ENCODE measurements at places on chromosomes 12 and 14.

DNA sequence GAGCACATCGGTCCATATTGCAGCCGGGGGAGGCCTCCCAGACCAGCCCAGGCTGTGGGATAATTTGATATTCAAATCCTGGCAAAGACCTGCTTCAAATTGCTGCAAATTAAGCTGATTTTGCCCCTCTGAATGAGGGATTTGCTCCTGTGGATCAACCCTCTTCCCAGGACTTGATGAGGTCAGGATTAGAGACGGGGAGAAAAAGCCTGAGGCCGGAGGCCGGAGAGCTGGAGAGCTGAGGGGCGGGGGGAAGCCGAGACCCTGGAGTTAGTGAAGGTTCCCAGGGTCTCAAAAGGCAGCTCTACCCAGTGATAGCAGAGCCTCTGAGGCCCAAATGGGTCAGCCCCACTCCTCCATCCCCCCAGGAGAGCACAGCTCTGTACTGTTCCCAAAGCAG, 17.5 kb upstream of the VSX2 start:
- no peak for DNase-seq

DNA sequence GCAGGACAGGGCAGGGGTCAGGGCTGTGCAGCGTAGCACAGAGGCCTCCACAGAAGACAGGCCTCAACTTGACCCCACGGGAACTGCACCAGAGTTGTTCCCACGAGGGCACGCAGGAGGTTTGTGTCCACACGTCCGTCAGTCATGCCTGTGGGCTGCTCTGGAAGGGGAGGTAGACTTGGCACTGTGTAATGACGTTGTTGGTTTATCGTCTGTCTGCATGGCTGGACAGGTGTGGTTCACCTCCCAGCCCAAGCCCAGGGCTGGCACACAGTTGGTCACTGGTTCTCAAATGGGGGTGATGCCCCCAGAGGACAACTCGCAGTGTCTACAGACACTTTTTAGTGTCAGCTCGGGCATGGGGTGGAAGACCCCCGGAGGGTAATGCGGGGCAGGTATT, 45.8 kb downstream of the CCNK start:
- DNase-seq, result no peak

DNA sequence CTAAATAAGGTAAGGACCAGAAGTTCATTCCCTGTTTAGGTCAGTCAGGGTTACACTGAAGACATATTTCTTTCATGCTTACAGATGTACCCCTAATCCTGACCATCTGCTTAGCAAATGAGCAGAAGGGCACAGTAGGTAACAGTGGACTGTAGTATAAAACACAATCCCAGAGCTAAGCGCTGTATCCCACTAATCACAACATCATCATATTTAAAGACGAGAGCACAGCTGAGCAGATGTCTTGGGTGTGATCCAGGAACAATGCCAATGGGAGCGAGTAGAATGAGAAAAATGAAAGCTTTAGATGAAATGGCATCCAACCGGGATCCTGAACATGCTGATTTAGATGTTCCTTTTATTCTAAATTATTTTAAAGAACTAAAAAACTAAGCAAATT, 213.4 kb downstream of the CCER1 start:
- no peak for DNase-seq

DNA sequence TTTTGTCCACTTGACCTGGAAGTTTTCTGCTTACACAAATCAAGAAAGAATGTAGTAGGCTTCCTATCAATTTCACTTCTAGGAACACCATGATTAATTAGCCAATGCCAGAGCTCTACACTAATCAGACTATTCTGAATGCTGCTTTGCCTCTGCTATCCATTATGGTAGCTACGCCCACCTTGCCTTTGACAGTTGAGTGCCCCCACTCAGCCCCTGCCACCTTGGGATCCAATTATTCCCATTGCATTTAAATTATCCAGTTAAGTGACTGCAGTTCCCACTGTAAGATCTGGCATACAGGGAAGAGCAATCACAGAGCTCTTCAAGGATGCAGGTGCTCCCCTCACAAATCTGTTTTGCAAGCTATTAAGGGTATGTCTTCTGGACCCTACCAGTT, 47.5 kb downstream of the FIGNL2 start:
- no peak for DNase-seq

GRCh38 chr14:37422319-37422718, 172.7 kb downstream of the FOXA1 start:
- DNase-seq, result no peak

GRCh38 chr14:32469388-32470160, 140.5 kb downstream of the AKAP6 start:
- no peak for DNase-seq

GRCh38 chr14:32934881-32935633, 3.6 kb upstream of the NPAS3 start:
- DNase-seq, result no peak

DNA sequence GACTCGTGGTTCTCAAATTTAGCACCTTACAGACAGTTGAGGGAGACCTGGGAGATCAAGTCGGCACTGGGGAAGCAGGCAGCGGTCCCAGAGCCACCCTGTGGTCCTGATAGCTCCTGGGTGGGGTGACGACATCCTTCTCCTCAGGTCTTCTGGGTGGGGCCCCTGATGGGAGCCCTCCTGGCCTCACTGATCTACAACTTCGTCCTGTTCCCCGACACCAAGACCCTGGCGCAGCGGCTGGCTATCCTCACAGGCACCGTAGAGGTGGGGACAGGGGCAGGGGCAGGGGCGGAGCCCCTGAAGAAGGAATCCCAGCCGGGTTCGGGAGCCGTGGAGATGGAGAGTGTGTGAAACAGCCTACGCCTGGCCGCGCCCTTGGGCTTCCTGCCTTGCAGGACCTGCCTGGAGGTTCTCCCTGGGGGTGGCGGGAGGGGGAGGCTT, 2.6 kb downstream of the AQP6 start:
- no peak for DNase-seq

GRCh38 chr12:105317942-105318621, 12.4 kb upstream of the C12orf75 start:
- no peak for DNase-seq

DNA sequence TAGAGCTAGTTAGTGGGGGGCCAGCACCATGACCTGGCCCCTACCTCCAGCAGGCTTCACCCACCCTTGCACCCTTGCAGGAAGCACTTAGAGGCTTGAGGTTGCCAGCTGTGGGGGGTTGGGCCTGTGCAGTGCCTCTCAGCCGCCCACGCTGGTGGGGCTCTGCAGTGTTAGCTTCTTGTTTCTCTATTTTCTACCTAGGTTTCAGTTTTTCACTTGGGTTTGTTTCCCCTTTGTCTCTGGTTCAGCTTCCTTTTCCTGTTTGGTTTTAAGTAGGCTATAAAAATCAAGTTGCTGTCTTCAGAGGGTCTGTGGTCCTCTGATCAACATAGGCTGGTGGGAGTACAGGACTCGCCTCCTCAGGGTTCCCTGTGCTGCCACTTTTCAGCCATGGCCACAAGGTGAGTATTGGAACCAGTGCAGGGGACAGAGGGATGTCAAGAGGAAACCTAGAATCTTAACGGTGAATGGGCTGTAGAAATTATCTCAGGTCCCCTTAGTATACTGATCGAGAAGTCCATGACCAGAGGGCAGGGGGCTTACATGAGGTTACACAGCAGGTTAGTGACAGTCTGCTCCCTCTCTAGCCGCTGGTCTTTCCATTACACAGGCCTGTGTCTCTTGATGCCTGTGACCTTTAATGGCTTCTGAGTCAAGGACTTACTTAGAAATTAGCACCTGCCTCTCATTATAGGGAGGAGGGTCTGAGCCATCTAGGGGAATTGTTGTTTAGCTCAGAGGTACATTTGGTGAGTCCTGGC, at the start of gene EVL:
Gene EVL (plus strand): TSS at position 312 of the 761 bp plus-strand sequence. CDS start 79 bp downstream, at position 391.
- peak; percentile 76 for DNase-seq

- DNase-seq, result no peak
Observed at GRCh38 chr12:75917083-75917482, 114.5 kb downstream of the PHLDA1 start.

- no peak for DNase-seq
Observed at GRCh38 chr14:25231004-25231403, 181.1 kb upstream of the STXBP6 start.

DNA sequence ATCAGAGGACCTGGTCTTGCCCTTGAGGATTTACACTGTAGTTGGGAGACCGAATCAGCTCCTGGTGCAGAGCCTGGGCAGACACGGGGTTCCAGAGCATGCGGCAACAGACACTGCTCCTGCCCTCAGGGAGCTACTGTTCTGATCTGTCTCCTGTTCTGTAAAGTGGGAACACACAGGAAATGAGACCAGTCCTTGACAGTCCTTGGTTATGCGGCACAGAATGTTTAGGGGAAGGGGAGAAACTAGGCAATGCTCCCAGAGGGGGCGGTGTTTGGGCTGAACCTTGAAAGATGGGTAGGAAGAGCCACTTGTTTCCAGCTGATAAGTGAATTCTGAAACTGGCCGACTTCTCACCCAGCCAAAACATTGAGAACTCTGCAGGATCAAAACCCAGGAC, 132.4 kb downstream of the ZFP36L1 start:
- DNase-seq, result no peak

GRCh38 chr14:34137001-34137745, 186.3 kb upstream of the EGLN3 start:
- DNase-seq, result no peak

GRCh38 chr12:26205941-26206340, 10.6 kb downstream of the SSPN start:
- no peak for DNase-seq

- no peak for DNase-seq
Observed at GRCh38 chr12:2183556-2184541, 131.1 kb downstream of the CACNA1C start.

GRCh38 chr12:58719161-58719560, 201.1 kb downstream of the LRIG3 start:
- no peak for DNase-seq

- DNase-seq, result no peak
Observed at GRCh38 chr12:43072431-43072830, 479.6 kb downstream of the ADAMTS20 start.

DNA sequence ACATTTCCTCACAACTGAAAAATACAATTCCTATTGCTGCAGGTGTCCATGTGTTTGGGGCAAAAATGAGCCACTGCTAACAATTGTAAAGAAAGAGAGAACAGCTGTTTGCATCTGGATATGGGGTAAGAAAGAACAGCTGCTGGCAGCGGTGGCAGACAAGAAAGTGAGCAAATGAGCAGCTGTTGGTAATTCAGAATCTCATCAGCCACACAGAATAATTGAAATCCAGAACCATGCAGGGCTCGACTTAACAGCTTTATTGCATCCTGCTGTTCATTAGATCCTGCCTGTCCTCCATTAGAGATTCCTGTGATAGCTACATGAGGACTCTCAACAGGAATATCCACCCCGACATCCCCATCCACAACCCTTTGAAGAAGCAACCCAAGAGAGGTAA, 62.5 kb upstream of the TSPAN8 start:
- DNase-seq, result no peak

DNA sequence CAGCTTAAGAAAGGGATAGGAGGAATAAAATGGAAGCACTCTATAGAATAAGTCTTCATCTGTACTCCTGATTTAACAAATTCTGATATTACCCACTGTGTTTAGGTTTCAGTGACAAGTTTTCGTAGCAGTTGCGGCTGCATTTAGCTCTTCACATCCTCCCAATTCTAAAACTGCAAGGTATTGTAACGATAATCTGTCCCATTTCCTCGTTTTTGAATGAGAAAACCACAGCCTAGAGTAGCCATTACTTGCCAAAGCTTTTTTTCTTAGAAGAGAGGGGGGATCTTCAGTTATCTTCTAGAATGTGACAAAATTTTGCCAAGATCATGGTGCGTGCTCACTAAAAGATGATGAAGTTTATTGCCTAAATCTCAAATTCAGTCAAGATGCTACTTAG, 155.8 kb downstream of the PDE3A start:
- no peak for DNase-seq

GRCh38 chr12:114361992-114362391, 44.0 kb downstream of the TBX5 start:
- no peak for DNase-seq

DNA sequence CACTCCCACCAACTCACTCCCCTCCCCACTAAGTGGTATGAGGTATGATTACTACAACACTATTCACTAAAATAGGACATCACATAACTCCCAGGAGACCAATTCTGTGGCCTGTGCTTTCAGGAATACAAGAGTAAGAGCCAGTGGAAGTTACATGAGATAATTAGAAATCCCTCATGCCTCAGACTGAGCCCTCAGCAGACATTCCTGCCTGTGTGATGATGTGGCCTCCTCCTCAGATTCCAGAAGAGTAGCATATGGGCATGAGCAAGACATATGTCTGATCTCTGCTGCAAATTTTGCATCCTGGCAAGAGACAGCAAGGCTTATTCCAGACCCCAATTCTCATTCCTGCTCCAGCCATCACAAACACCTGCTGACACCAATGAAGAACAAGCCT, 46.0 kb upstream of the BMP4 start:
- DNase-seq, result no peak

GRCh38 chr12:51923506-51924365, 16.4 kb downstream of the ACVRL1 start:
- peak; percentile 39 for DNase-seq

DNA sequence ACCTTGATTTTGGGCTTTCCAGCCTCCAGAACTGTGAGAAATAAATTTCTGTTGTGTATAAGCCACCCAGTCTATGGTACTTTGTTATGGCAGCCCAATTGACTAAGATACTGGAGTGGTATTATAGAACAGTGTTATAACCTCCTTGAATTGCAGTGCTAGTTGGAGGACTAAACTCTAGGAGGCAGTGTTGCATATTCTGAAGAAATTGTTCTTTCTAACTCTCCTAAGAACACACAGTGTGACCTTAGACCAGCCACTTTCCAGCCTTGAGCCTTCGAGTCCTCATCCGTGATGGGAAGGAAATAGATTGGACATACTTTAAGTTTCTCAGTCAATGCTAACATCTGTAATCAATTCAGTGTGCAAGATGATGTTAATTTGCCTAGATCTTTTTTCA, 22.4 kb upstream of the LRRC10 start:
- DNase-seq, result no peak

- DNase-seq, result no peak
Observed at GRCh38 chr14:24920265-24921075, 129.5 kb downstream of the STXBP6 start.

GRCh38 chr14:37129047-37129446, 43.4 kb downstream of the SLC25A21 start:
- no peak for DNase-seq

GRCh38 chr12:121441555-121441954, 41.6 kb downstream of the RNF34 start:
- no peak for DNase-seq

DNA sequence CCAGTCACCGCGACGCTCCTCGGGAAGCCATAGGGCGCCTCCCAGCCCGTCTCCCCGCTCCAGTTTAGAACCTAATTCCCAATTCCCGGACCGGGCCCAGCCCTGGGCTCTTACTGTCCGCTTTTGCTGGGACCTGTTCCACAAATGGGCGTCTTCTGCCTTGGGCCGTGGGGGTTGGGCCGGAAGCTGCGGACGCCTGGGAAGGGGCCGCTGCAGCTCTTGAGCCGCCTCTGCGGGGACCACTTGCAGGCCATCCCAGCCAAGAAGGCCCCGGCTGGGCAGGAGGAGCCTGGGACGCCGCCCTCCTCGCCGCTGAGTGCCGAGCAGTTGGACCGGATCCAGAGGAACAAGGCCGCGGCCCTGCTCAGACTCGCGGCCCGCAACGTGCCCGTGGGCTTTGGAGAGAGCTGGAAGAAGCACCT, 797 bp downstream of the UNG start:
- peak; percentile 32 for DNase-seq

Data from stimulated activated CD4-positive, alpha-beta T cell treated with anti-CD3 and anti-CD28 coated beads, TNF-alpha, amount 100 ng/mL, for 4 hours (primary cell).